Activated T-helper 1 cell treated with anti-CD3 and anti-CD28 coated beads, Interleukin-2, amount 50 U/mL, for 16 hours (primary cell): ENCODE measurements at places on chromosomes 11 and 22.

- DNase-seq, result no peak
These were observed 323.4 kb downstream of the SHANK2 start for GRCh38 chr11:70928854-70929598.

DNA sequence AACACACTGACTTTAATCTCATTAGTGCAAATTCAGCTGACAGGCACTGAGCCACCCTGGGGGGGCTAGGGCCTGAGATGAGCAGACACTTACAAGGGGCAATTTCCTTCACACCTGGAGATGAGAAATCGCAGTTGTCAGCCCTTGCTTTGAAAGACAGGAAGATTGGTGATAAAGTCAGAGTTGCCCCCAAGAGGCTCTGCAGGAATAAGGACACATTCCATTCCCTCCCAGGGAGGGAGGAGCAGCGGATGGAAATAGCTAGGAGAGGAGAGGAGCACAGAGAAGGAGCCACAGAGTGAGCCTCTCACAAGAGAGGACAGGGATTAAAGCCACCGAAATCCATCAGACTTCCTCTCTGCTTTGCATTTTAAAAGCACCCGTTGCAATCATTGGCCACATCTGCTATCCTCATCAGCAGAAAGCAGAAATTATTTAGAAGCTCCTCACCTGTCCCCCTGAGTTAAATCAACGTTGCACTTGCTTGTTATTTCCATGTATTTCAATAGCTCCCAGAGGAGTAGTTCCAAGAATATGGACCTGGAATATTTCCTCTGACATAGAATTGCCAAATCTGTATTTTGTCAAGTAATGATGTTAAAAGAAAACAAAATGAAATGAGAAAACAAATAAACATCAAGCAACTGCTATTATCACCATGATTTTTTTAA, 213.7 kb downstream of the BARX2 start:
- DNase-seq, result no peak

DNA sequence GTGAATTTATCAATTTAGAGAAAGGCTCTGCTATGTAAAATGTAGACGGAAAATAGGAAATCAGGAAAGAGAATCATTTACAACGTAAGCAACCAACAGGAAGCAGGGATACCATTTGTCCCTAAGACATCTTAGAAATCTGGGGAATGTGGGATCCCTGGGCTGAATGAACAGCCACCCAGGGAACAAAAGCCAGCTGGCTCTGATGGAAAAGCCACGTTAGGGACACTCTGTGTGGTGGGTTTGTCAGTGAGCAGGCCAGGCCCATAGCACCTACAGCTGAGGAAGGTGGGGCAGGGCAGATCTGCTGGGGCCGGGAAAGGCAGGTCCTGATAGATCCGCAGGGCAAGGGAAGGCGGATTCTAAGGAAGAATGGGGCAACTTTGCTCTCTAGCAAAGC, 87.1 kb upstream of the CSNK2A3 start:
- DNase-seq, result no peak

GRCh38 chr11:119034813-119035212, 4.1 kb upstream of the SLC37A4 start:
- no peak for DNase-seq

DNA sequence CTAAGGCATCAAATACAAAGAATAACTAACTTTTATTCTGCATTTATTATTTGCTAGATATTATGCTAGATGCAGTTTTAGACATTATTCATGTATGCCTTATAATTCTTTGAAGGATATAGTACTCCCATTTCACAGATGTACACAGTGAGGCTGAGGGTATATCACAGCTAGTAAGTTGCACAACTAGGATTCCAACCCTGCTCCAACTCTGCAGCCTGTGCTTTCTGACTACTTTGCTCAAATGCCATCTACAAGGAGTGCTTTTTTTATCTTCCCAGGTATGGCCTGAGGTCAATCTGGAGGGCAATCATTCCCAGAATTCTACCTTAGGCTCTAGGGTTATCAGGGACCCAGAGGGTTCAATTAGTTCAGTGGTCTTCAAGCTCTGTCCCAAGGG, 28.4 kb downstream of the NUP160 start:
- DNase-seq, result no peak

GRCh38 chr11:61121192-61121831, 19.0 kb downstream of the CD5 start:
- no peak for DNase-seq

DNA sequence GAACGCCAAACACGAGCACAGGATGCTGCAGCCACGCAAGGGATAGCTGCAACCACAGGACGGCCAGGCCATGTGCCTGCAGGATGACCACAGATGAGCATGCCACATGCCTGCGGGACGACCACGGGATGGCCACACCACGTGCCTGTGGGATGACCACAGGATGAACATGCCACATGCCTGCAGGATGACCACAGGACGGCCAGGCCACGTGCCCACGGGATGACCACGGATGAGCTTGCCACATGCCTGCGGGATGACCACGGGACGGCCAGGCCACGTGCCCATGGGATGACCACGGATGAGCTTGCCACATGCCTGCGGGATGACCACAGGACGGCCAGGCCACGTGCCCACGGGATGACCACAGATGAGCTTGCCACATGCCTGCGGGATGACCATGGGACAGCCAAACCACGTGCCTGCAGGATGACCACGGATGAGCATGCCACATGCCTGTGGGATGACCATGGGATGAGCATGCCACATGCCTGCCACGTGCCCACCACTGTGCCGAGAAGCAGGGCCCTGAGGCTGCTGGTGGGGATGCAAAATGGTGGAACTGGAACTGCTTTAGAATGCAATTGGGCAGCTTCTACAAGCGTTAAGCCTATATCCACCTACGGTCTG, 12.8 kb upstream of the MOB2 start:
- no peak for DNase-seq

- no peak for DNase-seq
These were observed 26.8 kb upstream of the WT1 start for GRCh38 chr11:32462011-32462690.

- no peak for DNase-seq
These were observed 46.4 kb downstream of the MCM5 start for GRCh38 chr22:35446365-35446764.

DNA sequence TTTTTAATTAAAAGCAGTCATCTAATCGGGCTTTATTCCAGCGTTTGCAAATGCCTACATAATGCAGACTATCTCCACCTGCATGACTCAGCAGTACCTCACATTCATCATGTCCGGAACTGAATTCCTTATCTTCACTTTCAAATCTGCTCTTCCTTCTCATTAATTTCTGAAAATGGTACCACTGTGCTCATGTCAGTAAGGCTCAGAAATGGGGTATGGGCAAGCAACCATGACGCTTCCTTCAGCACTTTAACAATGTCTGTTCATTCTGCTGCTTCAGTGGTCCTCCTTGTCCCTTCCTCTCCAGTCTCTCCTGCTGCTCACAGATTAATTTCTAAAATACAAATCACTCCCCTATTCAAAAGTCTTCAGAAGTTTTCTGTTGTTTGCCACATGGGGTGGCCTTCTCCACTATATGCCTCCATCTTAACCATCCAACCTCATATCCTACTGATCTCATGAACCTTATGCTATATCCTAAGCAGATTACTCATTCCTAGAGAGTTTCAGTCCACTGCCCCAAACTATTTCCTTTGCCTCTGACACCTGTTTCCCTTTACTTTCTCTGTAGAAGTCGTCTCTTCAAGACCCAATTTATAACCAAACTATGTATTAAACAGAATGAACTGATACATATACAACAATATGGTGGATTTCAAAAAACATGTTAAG, 7.0 kb downstream of the GTF2H1 start:
- DNase-seq, result no peak

DNA sequence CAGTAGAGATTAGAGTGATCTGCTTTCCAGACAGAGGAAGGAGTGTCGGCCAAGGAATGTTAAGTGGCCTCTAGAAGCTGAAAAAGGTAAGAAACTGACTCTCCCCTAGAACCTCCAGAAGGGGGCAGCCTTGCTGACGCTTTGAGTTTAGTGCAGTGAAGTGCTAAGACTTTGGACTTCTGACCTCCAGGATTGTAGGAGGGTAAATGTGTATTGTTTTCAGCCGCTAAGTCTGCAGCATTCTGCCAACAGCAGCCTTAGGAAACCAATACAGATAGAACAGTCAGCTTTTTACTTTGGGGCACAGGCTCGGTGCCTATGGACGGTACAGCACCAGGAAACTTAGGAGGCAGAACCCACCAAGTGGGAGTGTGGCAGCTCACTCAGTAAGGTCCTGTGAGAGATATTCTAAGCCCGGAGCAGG, 3.6 kb upstream of the TBC1D22A start:
- no peak for DNase-seq

GRCh38 chr11:132681971-132682370, 850.3 kb downstream of the OPCML start:
- DNase-seq, result no peak

GRCh38 chr11:44389963-44390605, 80.1 kb upstream of the ALX4 start:
- DNase-seq, result no peak

DNA sequence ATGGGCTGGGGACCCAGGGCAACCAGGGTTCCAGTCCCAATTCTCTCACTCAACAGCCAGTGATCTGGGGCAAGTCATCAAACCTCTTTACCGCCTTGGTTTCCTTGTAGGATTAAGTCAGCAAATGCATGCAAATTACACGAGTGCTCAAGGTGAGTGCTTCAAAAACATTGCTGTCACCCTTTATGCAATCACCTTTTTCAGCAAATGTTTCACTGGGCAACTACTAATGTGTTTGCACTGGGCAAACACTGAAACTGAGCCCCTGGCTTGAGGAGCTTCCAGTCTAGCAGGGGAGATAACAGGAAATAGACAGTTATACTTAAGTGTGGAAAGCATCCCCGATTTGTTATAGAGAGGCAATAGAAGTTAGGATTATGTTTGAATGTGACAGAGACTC, 37.7 kb upstream of the DMC1 start:
- DNase-seq, result no peak

DNA sequence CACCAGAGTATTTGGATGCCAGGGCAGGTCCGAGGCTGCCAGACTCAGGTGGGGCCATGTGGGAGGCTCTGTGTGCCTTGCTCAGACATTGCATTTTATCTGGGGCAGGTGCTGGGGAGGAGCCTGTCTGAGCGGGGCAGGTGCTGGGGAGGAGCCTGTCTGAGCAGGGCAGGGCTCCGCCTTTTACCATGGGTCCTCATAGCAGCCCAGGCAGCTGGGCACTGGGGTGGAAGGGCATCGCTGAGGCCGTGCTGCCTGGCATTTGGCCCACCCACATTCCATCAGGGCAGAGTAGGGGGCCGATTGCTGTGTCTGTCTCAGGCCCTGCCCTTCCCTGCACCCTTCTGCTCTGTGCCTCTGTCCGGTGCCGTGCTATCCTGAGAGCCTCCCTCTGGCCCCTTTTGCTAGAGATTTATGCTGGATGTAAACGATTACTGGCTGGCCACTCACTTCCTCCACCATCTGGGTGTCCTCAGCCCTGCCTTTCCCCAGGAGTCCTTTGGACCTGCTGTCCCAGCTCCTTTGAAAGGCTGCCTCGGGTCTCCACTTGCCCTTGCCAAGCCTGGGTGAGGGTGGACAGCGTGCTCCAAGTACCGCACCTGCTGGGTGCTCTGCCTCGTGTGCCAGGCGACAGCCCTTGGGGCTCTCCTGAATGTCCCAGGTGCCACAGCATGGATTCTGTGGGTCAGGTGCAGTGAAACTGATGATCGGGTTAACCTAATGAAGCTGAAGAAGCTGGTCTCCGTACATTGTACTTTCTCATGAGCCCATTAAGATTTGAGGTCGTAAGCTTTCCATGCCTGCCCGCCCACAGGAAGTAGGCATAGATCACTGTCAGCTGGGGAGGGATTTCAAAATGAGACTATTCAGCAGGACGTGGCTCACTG, 281.6 kb downstream of the TBC1D22A start:
- no peak for DNase-seq

GRCh38 chr22:46480396-46480795, 57.0 kb downstream of the CELSR1 start:
- no peak for DNase-seq
